Kasumi-1 (cell line): ENCODE measurements at places on chromosomes 6 and 20.

DNA sequence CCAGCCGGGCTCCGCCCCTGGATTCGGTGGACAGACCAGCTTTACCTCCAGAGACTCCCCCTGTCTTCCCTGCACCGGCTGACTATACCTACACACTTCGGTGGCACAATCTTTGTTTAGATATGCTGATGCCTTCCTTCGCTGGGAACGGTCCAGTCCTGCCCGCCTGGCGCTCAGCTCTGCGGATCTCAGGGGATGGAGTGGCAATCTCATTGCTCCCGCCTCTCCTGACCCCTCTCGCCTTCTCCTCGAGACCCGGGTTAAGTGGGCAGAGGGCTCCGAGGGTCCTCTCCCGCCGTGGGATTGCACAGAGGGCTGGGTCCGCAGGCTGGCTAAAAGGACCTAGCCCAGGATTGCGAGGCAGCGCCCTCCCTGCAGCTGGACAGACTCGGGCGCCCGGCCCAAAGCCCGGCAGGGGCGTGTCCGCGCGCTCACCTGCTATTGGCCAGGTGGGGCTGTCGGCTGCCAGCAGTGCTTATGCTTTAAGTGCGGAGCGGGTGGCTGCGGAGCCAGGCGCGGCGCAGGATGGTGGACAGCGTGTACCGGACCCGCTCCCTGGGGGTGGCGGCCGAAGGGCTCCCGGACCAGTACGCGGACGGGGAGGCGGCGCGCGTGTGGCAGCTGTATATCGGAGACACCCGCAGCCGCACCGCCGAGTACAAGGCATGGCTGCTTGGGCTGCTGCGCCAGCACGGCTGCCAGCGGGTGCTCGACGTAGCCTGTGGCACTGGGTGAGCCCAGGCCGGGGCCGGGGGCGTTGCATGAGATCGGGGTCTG, at the start of gene GNMT:
GNMT (plus strand) TSS at position 512 of the 777 bp plus-strand sequence; CDS start at position 526, 14 bp downstream.
- DNase-seq: no peak

DNA sequence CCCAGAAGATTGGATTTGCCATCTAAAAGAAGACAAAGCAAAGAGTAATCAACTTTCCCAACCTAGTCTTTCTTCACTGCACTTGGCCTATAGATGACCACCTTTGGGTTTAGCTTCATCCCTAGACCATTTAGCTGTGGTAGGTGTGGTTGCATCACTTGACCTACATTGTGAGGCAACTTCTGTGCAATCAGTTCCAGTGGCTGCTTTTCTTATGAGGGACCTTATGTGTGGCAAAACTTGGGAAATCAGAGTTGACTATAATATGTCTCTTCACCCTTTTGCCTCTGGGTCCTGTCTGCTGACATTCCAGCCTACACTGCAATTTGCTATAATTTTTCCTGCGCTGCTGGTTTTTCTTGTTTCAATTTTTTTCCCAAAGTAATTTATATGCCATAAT, 55.2 kb downstream of the PRDM13 start:
- DNase-seq: no peak

DNA sequence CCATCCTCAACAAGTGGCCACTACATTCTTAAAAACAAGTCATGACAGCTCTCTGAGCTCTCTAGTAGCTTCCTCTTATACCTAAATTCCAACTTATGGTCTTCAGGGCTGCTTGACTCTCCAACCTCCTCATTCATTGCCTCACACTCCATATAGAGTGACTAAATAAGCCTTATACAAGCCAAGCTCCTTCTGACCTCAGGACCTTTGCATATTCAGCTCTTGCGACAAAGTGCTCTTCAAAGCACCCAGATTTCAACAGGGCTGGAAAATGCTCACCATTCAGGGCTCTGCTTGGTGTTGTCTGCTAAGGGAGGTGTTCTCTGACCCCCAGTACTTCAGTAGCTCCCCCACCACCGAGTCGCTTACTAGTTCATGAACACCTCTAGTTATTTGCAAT, 3.7 kb downstream of the TREML2 start:
- DNase-seq: no peak

GRCh38 chr6:37654727-37655500, 42.8 kb downstream of the MDGA1 start:
- DNase-seq: no peak

GRCh38 chr6:75933387-75933975, 139.0 kb downstream of the IMPG1 start:
- DNase-seq: no peak

- no peak for DNase-seq
Observed at GRCh38 chr6:144049386-144049785, 41.3 kb upstream of the PLAGL1 start.

DNA sequence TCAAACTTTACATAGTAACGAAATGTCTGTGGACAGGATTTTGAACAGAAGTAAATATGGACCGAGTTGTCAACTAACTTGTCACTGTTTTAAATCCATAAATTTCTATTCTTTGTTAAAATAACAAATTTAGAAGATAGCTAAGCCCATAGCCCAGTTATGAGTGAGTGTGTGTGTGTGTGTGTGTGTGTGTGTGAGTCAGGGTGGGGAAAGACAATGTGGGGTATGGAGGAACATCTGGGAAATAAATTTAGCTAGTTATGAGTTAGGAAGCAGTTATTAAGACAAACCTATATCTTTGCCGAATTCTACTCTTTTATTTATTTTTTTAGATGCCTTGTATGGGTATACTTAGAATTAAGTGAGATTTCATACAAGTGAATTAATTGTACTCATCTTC, 9.0 kb downstream of the TPBG start:
- DNase-seq: no peak

GRCh38 chr20:2333821-2334220, 38.0 kb downstream of the TGM3 start:
- DNase-seq: no peak

DNA sequence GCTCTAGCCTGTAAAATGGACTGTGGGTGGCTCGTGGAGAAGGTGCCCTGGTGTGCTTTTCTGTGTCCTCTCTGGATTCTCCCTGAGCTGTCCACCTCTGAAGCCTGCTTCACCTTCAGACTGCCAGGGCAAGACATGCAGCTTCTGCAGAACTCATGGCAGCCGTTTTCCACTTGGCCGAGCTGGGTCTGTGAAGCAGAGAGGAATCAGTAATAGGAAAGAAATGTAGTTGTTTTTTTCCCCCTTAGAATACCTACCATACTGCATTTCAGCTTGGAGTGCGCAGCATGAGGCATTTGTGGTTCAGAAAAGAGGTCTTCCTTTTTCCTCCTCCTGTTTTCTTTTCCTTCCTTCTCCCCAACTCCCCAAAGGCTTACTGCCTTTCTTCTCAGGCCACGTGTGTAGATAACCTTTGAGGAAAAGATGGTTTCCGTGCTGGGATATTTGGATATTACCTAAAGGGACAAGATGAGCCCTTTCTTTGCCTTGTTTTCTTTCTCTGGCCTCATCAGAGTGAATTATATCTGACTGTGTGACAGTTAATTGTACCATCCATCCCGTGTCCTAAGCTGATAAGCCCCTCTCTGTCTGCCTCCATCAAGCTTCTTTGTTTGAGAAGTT, 39.4 kb downstream of the RREB1 start:
- DNase-seq: no peak

GRCh38 chr6:40398810-40399477, 188.2 kb downstream of the LRFN2 start:
- no peak for DNase-seq

DNA sequence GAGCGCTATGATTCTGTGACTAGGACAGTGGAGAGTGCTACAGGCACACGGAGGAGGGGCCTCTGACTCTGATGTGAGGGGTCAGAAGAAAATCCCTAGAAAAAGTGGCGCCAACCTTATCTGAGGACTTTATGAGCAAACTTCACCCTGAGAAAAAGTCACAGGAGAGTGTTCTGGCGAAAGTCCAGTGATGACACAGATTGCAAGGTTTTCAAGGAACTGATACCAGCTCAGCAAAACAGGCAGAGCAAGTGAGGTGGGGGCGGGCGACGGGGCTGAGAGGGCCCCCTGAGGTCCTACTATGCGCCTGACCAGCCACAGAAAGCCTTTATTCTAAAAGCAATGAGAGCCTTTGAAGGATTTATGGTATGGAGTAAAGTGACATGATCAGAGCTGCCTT, 73.3 kb downstream of the SLC22A23 start:
- DNase-seq: no peak
